Astrocyte of the spinal cord (primary cell): ENCODE measurements at places on chromosomes 1 and 21.
A peak's percentile ranks its signal among the peaks of the same experiment; 100 is the strongest.

GRCh38 chr1:183956559-183957188 lies 80.9 kb downstream of the COLGALT2 start:
- DNase-seq, result peak; percentile 84

GRCh38 chr1:27528818-27529703 lies 39.1 kb upstream of the WASF2 start:
- DNase-seq, result peak; percentile 42

GRCh38 chr1:5690898-5691297 lies 301.3 kb downstream of the NPHP4 start:
- DNase-seq, result no peak

GRCh38 chr21:45591619-45592207 lies 49.5 kb upstream of the SLC19A1 start:
- DNase-seq, result no peak

DNA sequence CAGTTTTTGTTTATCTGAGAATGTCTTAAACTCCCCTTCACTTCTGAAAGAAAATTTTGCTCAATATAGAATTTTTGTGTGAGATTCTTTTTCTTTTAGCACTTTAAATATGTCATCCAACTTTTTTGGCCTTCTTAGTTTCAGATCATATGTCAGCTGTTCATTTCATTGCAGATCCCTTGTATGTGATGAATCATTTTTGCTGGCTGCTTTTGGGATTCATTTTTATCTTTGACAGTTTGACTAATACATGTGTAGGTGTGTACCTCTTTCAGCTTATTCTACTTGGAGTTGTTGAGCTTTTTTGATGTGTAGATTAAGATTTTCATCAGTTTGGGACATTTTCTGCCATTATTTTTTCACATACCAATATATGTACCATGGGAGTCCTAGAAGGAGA lies 156.8 kb downstream of the FASLG start:
- DNase-seq, result no peak

DNA sequence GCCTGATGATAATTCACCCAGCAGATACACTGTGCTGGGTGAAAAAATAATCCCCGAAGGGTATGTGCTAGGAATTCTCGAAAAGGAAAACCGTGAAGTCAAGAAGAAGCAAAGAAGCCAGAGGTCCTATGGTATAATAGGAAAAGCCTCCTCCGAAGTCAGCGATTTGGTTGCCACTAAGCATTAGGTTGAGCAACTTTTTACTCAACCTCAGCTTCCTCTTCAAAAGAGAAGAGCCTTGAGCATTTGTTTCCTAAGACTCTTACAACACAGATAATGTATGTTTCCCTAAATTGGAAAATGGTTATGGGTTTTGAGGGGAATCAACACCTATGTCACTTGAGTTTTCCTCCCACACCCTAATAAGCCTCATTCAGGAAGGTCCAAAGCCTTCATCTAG lies 21.3 kb upstream of the MNDA start:
- DNase-seq, result no peak

GRCh38 chr1:209589440-209589839 lies 5.9 kb downstream of the CAMK1G start:
- no peak for DNase-seq

DNA sequence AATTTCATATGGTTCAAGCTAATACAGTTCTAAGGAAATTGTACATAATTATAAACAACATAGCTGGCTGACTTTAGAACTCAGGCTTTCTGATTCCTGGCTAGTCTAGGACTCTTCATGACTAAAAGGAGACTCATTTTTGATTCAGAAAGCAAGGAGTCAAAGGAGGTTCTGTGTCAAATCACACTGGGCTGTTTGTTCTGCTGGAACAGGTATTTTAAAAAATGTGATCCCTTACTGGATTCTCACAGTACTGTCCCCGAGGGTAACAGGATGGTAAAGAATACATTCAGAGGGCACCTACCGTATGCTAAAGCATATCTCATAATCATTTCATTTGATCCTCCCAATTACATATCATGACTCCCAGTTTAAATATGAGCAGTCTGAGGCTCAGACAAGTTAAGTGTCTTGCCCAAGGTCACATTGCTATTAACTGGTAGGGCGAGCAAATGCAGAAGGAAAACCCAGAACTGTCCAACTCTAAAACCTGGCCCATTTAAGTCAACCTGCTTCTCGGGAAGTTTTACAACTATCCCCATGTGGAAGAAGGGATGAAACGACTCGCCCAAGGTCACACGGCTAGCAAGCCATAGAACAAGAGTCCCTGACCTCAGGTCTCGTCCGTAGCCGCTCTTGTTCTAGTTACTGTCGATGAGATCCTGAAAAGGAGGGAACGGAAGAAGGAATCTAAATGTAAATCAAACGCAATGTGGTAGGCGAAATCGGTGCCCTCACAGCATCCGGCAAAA lies 675 bp downstream of the MYSM1 start:
- peak; percentile 38 for DNase-seq

GRCh38 chr1:108896146-108897145 lies 19.7 kb downstream of the GPSM2 start:
- peak; percentile 27 for DNase-seq

DNA sequence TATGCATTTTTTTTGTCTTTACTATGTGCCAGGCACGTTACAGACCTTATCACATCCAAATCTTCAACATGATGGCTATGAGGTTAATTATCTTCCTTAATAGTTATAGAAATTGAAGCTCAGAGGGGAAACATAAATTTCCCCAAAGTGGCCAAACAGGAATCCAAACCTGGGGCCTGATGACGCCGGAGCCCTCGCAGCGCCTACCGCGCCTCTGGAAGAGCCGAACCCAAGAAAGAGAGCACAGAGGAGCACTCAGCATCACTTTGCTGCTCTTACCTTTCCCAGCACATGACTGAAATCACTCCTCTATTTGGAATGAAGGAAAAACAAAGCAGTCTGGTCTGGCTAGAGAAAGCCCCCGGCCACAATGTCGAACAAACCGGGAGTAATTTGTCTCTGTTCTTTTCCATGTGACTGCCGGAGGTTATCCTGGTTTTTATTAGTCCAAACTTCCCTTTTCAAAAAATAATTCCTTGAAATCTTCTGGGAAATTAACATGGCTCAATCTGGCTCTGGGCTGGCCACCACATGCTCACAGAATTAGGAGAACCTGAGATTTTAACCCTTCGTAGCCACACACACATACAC lies 195.5 kb downstream of the ADSS2 start:
- no peak for DNase-seq

DNA sequence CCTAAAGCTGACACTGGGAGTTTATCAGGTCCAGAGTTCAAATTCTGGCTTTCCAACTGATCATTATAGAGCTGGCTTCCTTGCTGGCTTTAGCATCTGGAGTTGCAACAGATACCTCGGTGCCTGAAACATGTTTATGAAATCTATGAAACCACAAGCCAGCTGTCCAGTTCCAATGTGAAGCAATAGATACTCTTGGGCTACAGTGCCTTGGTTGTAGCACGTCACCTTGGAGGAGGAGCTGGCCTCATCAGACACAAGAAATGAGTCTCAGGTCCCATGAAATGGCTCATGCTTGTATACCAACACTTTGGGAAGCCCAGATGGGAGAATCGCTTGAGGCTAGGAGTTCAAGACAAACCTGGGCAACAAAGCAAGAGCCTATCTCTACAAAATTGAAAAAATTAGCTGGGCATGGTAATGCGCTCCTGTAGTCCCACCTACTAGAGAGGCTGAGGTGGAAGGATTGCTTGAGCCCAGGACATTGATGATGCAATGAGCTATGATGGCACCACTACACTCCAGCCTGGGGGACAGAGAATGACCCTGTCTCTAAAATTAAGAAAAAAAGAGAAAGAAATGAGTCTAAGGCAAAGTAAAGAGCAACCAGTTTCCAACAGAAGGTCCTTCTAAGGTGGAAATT lies 132.5 kb upstream of the ZNF648 start:
- DNase-seq, result peak; percentile 11

GRCh38 chr1:23216771-23217420 lies 406 bp downstream of the HTR1D start:
- DNase-seq, result no peak

DNA sequence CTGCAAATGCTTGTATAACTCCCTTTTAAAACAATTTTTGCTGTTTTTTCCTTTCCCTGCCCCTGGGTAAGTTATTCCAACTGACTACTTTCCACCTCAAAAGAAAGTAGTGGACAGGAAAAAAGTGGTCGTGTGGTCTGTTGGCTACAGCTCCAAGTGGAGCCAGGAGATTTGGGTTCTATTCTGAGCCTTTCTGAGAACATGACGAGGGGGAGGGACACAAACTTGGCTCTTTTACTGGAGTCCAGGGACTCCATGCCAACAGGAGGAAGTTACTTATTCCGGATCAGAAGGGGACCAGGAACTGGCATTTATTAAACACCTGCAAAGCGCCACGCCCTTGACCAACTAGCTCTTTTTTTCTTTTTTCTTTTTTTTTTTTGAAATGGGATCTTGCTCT lies 79.0 kb upstream of the CAPZB start:
- no peak for DNase-seq

- peak; percentile 16 for DNase-seq
These were observed 596 bp downstream of the TOR3A start for GRCh38 chr1:179082333-179082998.

DNA sequence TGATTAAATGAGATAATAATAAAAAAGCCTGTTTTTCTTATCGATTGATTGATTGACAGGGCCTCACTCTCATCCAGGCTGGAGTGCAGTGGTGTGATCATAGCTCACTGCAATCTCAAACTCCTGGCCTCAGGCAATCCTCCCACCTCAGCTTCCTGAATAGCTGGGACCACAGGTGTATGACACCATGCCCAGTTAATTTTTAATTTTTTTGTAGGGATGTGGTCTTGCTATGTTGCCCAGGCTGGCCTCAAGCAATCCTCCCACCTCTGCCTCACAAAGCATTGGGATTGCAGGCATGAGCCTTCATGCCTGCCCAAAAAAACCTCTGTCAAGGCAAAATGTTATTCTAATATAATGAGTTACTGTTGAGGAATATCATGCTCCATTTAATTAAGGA lies 346.4 kb upstream of the DAB1 start:
- no peak for DNase-seq

GRCh38 chr1:45148209-45148825 lies 58.1 kb downstream of the ZSWIM5 start:
- DNase-seq, result no peak

DNA sequence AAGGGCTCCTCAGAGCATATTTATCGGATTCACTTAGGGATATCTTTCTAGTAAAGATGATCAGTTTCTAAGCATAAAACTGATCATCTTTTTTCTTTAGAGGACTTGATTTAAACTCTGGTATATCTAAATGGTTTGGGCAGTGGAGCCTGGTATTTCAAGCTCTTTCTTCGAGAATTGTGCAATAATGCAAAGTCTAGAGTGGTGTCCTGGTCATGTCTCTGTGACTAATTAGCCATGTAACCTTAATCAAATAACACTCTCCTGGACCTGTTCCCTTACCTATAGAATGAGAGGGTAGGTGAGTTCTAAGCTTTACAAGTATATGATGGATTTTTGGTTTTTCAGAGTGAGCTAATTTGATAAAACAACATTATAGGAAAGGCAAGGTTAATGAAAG lies 225.2 kb downstream of the RPS6KC1 start:
- DNase-seq, result no peak

- no peak for DNase-seq
These were observed 22.5 kb downstream of the DOP1B start for GRCh38 chr21:36179145-36179544.

DNA sequence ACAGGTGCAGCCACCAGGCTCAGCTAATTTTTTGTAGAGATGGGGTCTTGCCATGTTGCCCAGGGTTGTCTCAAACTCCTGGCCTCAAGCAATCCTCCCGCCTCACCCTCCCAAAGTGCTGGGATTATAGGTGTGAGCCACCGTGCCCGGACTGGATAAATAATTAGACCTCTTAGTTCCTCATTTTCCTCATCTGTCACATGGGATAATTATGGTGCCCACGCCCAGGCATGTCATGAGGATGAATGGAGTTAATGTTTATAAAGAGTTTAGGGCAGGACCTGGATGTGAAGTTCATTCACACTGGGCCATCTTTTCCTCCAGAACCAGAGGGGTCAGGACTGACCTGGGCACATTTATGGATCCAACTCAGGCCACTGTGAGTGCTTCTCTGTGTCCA lies 23.7 kb downstream of the PADI3 start:
- no peak for DNase-seq

GRCh38 chr1:202806845-202807450 lies 1.3 kb downstream of the KDM5B start:
- no peak for DNase-seq
